ENCODE measurements at places on chromosomes 4 and X.

- DNase-seq, result no peak
These were observed 296.3 kb upstream of the KLF3 start for GRCh38 chr4:38367642-38368174.

DNA sequence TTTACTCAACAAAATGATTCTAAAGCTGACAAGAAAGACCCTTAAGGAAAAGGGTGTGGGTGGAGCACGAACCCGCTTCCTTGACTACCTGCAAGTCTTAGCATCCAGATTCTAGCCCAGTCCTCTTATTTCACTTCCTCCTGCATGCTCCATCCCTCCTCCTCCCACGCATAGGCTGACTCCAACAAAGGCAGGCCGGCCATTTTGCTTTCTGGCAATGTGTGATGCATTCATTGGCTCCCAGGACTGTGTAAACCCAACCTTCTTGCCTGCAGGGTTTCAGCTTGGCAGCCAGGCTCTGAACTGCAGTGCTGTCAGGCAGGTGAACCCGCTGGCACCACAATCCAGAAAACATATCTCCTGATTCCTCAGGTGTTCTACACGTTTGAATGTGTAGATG is 39.3 kb downstream of the RTL9 start:
- no peak for DNase-seq

DNA sequence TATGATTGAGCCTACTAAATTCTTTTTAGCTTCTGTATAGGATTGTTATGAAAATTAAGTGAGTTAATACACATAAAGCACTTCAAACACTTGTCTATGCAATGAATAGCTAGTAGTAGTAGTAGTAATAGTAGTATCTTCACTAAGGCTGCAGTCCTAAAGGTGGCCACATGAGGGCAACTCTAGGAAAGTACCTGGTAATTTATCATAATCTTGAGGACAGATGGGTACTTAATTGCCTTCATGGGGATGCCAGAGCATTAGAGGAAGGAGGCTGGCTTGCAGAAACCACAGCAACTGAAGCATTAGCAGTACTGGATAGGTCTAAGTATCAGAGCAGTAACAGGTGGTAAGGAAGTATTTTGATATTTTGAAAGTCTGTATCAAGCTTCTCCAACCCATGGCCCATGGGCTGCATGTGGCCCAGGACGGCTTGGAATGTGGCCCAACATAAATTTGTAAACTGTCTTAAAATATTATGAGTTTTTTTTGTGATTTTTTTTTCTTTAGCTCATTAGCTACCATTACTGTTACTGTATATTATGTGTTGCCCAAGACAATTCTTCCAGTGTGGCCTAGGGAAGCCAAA is 17.3 kb downstream of the NIPAL1 start:
- DNase-seq, result no peak

- DNase-seq, result no peak
These were observed 198.7 kb downstream of the ENOX2 start for GRCh38 chrX:130704053-130705038.

GRCh38 chr4:165905405-165906027 is 32.5 kb downstream of the TLL1 start:
- no peak for DNase-seq

DNA sequence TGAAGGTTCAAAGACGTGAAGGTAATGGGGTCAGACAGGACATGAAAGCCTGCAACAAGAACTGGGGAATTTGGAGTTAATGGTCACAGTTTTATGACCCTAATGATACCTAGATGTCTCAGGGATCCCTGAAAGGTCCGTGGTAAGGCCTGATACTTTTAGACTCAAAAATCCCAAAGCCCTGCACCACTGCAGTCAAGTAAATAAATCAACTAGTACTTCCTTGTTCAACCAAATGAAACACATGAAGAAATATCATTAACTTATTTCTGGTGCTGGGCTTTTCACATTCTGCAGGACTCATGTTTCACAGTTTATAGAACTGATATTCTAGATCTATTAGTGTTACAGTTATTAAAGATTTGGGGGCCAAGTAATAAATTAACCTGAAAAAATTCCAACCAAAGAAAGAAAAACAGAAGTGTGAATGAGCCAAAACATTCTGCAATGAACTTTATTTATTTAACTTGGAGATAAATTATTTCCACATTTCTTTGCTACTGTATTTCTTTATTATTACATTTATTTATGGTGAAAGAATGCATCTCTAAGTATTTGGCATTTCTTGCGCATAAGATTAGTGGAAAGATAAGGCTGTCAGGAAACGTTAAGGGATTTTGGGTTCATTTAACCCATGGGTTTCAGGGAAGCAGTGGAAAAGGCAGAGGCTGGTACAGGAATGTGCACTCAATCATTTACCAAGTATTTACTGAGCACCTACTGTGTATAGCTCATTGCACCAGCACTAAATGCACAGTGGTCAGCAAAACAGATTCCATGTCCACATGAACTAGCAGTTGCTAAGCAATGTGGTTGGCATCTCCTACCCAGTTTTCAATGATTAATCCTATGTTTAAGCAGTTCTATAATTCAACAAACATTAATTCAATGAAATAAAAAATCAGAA is 8.7 kb downstream of the WDFY3 start:
- no peak for DNase-seq

- DNase-seq, result peak; percentile 84
These were observed 340.9 kb upstream of the CTSO start for GRCh38 chr4:156294577-156294976.
